Endothelial cell of coronary artery (primary cell): ENCODE measurements at places on chromosomes 5 and 9. TPM values are rescaled to one million over a fixed set of nuclear protein-coding genes. Genes with fewer than 3 reads are reported as not detected.

Gene PLAC8L1
- 0.18 and 0.38 TPM in 2 replicates for total RNA-seq

Gene RFESD
- total RNA-seq, result 1.3 and 1.7 TPM in 2 replicates

Gene CFAP157
- total RNA-seq, result not detected in 2 replicates

Gene CDH6
- 0.27 and 10.6 TPM in 2 replicates for total RNA-seq

Gene LCNL1
- 0.19 TPM in 1 of 2 replicates, not detected in the other for total RNA-seq

Gene WASHC1
- total RNA-seq, result 4.9 and 5.6 TPM in 2 replicates

Gene ISL1
- total RNA-seq, result not detected in 2 replicates

Gene SPACA9
- 1.3 and 1.4 TPM in 2 replicates for total RNA-seq

Gene ANXA2R
- 3.1 and 4.5 TPM in 2 replicates for total RNA-seq
